ENCODE measurements at places on chromosomes 12 and 14.

GRCh38 chr12:100303831-100304230, 36.9 kb downstream of the SCYL2 start:
- DNase-seq, result no peak

DNA sequence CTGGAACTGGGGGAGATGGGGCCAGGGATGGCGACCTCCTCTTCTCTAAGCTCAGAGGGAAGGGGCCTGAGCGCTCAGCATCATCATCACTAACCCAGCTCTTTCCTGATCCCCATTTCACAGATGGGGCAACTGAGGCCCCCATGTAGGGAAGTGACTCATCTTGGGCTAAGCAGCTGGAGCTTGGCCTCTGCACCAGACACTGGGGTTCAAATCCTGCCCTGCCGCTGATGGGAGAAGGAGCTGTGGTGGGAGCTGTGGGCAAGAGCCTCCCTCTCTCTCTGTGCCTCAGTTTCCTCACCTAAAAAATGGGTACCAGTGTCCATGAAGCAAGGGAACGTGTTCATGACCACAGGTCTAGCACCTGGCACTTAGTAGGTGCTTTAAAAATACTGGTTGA, 2.6 kb upstream of the TRPV4 start:
- no peak for DNase-seq

DNA sequence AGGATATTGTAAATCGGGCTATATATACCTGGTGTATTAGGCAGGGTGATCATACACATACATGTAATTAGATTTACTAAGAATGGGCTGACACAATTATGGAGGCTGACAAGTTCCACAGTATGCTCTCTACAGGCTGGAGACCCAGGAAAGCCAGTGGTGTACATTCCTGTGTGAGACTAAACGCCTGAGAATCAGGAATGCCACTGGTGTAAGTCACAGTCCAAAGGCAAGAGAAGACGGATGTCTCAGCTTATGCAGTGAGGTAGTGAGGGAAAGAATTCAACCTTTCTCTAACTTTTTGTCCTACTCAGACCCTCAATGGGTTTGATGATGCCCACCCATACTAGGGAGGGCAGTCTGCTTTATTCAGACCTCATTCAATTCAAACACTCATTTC, 57.1 kb downstream of the METTL25 start:
- DNase-seq, result no peak

DNA sequence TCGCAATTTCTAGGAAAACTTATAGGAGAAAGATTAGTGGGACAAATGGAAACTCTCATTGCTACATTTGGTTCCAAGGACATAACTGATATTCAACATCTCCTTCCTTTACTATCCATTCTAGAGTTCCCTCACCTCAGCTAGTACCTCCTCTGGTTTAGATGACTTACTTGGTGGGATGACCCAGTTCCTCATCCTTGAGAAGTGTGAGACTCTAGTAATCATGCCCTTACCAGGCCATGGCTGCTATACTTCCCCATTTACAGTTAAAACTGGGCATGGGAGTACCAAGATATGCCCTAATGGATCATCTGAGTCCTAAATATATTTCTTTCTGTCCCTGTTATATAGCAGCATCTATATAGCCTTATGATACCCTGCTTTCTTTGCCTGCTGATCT, 58.1 kb downstream of the IFT81 start:
- DNase-seq, result no peak

- no peak for DNase-seq
Measured at GRCh38 chr14:31029016-31029970, 3.1 kb upstream of the STRN3 start.

- DNase-seq, result no peak
Measured at GRCh38 chr12:15272376-15272775, 49.9 kb upstream of the PTPRO start.

DNA sequence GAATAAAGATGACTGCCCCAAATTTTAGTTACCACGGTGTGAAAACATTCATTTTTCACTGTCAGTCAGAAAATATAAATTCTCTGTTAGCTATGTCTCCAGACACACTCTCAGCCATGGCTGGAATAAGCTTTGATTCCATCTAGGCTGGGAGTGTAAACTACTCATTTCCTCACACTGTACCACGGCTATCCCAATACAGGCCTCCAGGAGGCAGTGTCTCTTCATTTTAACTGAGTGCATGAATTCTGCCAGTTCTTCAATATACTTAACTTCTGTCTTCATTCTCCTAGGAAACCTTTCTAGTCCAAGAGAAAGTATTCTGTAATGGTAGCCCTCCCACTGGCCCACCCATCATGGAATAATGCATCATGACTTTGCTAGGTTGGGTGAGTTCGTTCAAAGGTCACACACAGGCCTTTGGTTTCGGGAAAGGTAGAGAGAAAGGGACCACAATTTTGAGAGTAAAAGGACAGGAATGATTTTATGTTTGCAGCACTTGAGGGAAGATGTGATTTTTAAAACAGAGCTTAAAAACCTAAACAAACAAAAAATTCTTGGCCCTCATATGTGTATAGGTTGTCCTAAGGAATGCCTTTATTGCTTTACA, 381.1 kb downstream of the SEC23A start:
- DNase-seq, result no peak

- no peak for DNase-seq
Measured at GRCh38 chr12:101653030-101653429, 44.4 kb upstream of the CHPT1 start.

DNA sequence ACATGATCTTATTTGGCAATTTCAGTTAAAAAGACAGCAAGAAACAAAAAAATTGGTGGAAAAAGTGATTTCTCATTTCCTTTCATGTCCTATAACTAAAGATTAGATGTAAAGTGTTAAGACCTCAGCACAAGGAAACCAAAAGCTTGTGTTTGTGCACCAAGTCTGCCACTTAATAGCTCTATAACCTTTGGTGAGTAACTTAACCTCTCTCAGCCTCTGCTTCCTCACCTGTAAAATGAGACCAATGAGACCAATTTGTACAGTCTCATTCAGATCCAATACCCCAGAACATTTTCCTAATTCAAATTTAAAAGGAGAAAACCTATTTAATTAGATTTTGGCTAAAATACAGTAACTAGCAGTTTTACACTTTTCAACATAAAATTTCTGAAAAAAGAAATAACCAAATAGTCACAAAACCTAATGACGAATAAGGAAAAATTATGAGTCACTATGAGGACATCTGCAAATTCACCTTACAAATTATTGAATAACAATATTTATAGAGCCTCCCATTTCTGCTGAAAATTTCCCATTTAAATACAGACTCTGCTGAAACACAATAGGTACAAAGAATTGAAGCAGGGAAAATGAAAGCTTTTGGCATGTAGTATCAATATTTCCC, 71.1 kb downstream of the EPS8 start:
- no peak for DNase-seq

- peak; percentile 27 for DNase-seq
Measured at GRCh38 chr14:55600784-55601561, 21.0 kb downstream of the KTN1 start.

DNA sequence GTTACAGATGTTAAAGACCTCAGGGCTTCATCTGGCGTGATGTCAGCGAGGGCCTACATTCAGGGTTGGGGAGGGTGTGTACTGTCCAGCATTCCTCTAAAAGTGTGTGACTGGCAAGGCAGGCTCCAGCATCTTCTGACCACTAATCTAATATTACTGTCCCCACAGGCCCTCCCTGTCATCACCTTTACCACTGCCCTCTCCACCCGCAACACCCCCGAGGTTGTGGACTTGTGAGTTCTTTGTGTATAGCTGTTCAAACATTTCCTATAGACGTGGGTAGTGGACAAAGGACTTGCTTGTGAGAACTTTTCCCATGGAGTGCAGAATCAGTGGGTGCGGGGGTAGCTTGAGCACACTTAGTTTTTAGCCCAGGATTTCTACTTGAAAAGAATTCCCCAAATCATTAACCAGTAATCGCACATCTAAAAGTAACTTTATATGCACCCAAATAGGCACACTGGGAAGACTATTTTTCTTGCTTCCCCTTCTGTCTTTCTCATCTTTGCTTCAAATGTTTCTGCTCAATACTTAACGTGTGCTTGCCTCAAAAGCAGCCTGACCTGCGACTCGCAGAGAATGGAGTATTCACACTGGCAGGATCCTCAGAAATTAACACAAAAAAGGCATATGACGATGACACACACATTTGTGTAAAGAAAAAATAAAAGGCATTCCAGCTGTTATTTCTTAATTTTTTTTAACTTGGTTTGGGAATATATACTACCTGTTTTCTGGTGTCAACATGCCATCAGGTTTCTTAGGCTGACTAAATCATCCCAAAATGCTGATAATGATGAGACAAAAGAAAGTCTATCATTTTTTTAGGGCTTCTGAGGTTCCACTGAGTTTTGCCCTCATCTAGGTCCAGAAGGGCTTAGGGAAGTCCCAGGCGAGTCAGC, 158.4 kb upstream of the HIF1A start:
- no peak for DNase-seq

DNA sequence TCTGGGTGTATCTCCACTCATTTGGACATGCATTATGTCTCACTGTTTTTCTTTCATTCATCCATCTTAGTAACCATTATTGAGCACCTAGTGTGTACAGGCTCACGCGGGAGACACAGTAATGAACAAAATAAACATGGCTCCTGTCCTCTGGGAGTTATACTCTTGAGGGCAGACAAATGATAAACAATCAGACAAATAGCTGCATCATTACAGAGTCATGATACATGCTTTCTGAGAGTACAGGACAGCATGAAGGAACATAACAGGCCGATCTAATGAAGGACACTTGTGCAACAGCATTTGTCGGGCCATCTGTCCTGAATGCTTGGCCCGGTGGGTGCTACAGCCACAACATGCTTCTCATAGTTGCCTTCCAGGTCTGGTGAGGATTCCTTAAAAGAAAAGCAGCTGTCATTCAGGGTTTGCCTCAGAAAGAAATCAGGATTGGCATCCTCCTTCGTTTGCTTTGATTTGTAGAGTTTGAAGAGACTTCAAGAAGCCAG, 77.2 kb upstream of the EGLN3 start:
- DNase-seq, result no peak

DNA sequence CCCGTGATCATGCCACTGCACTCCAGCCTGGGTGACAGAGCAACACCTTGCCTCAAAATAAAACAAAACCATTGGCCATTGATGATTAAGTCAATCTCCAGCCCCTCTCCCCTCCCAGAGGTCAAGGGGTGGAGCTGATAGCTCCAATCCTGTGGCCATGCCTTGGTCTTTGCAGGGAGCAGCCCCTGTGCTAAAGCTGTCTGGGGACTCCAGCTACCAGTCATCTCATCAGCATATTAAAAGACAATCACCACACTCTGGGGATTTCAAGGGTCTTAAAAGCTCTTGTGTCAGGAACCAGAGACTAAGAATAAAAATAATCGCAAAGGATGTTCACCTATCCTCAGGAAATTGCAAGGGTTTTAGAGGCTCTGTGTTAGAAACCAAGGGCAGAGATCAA, 30.6 kb downstream of the HCAR2 start:
- no peak for DNase-seq

GRCh38 chr12:80460972-80461371, 16.9 kb downstream of the PTPRQ start:
- DNase-seq, result no peak

GRCh38 chr12:115609347-115609746, 668.1 kb downstream of the MED13L start:
- DNase-seq, result no peak

DNA sequence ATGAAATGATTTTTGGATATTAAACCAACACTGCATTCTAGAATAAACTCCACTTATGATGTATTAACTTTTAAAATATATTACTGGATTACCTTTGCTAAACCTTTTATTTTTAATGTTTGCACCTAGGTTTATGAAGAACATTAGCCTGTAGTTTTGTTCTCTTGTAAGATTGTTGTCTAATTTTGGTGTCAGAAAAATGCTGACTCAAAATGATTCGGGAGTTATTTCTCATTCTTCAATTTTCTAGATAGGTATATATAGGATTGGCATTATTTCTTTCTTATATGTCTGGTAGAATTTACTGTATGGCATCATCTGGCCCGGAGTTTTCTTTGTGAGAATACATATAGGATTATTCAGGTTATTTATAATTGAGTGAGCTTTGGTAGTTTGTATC, 54.6 kb downstream of the MAP4K5 start:
- no peak for DNase-seq

GRCh38 chr14:44804391-44804790, 157.4 kb downstream of the KLHL28 start:
- DNase-seq, result no peak

- DNase-seq, result no peak
Measured at GRCh38 chr12:131323879-131324278, 370.2 kb downstream of the ADGRD1 start.

GRCh38 chr12:111409403-111409779, 3.7 kb downstream of the SH2B3 start:
- DNase-seq, result no peak

- DNase-seq, result no peak
Measured at GRCh38 chr12:85310456-85311076, 30.5 kb downstream of the ALX1 start.

- no peak for DNase-seq
Measured at GRCh38 chr12:57621497-57622292, 10.5 kb downstream of the ARHGEF25 start.

DNA sequence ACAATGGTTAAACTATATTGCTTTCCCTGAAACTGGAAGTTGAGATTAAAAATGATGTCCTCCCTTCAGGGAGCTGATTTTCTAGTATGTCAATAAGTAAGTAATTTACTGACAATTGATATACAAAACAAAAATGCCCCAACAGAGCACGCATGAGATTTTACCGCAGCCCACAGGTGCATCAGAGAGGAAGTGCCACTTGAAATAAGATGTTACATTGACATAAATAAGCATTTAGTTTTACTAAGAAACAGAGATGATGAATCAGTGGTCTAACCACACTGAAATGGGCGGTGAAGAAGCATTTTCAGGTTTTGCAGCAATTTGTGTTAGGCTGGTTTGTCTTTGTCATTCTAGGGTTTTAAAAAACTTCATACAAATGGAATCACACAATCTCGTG, 8.8 kb upstream of the CLECL1 start:
- DNase-seq, result no peak

GRCh38 chr14:102573591-102574046, 18.8 kb upstream of the RCOR1 start:
- DNase-seq, result no peak

DNA sequence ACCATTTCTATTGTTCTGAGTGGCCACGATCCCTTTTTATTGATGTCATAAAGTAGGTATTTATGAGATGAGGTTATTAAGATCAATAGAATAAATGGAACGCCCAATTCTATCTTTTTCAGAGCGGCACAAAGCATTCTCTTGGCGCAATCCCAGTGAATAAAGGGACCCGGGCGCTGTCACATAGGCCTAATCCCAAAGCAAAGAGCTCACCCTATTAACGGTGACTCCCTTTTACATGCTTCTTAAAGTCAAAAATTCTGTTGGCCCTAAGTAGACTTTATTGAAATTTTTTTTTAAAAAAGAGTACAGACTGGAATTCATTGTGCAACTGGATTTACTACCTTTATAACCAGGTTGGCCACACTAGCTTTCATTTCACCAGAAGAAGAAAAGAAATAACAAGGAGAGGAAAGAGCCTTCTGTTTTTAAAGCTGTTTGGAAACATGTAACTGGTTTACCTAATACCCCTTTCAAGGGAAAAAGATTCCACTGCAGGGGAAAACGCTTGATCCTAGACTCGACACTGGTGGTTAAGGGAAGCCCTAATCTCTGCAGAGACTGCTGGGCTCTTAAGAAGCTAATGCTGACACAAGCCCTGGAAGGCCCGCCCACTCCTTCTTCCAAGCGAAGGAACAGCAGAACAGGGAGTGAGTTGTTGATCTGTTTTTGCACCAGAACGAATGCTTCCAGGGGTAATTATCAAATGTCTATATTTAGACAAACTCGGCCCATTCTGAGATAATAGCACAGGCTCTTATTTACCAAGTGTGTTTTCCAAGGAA, 381.2 kb downstream of the BCL11B start:
- DNase-seq, result no peak

- DNase-seq, result no peak
Measured at GRCh38 chr12:71160585-71160984, 2.8 kb upstream of the TSPAN8 start.

Data from BJ (cell line).